SHP77 treated with DMSO at 0.1 percent for 48 hours (cell line): ENCODE measurements at places on chromosomes 2 and 18.

DNA sequence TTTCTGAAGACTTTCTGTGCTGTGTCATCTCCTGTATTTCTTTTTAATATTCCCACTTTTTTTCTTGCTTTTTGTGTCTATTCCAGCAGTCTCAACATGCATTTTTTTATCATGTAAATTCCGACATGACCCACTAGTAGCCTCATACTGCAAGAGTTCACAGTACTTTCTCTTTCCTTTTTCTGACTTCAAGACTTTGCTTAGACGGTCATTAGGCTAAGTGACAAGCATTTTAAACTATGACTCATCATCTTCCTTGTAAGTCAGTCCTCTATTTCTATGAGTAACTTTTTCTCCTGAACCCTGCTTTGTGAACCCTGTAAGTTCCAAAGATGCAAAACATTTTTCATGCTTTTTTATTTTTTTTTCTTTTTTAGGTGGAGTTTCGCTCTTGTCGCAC is 381.2 kb downstream of the TXNL1 start:
- DNase-seq = no peak

GRCh38 chr2:180706694-180707093 is 273.7 kb upstream of the UBE2E3 start:
- DNase-seq = no peak

- no peak for DNase-seq
These were observed 13.0 kb downstream of the AQP12A start for GRCh38 chr2:240704651-240705050.

GRCh38 chr18:69569133-69569532 is 168.4 kb downstream of the DOK6 start:
- DNase-seq = no peak

DNA sequence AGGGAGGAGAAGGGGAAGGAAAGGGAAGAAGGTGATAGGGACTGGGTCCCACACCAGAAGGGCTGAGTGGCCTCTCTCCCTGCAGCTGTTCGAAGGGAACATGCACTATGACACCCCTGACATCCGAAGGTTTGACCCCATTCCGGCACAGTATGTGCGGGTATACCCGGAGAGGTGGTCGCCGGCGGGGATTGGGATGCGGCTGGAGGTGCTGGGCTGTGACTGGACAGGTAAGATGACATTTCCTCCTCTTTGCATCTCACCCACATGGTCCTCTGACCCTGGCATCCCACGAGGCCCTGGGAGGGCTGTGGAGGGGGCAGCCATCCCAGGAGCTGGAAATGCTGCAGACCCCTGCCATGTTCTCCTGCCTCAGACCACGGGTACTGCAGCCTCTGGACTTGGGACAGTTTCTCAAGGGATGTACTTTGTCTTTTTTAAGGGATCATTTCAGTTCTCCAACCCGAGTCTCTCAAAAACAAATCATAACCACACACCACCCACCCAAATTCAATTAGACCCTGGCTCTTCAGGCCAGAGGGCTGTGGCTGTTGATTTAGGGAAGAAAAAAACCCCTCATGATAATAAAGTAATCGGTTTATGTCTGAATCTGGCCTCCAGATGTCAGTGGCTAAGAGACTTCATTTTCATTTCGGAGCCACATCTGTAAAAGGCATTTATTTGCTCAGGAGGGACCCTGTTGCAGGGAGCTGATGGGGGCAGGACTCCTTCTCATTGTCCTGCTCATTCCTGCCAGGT is 63.5 kb downstream of the NRP2 start:
- no peak for DNase-seq

DNA sequence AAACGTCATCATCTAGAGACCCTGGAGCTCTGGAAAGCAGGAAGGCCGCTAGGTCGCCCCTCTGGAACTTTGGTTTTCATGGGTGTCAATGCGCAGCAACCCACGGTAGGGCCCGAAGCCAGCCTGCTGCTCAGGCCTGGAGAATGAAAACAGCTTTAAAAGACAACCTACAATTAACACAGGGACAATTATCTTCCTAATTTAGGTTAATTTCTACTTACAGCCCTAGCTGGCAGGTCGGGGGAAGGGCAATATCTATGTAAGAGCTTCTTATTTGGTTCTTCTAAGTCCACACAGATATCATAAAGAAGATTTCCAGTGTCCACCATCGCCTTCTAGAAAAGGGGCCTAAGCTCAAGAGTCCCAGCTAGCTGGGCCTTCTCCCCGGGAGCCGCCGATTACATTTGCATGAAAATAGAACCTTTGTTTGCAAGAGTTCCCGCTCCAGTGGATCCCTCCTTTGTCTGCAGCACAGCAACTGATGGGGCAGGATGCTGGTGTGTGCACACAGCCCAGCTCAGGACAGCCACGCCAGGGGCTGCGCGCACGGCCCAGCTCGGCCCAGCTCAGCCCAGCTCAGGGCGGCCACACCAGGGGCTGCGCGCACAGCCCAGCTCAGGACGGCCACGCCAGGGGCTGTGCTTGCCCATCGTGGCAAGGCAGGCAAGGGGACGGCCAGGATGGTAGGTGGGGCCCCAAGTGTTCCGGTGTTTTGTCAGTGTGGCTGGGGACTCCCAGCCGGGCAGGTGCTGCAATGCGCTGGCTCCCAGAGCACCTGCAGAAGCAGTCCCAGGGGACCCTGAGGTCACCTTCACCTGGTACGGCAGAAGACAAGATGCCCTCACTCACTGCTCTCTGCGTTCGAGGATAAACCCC is 109.1 kb downstream of the HDAC4 start:
- DNase-seq = no peak

DNA sequence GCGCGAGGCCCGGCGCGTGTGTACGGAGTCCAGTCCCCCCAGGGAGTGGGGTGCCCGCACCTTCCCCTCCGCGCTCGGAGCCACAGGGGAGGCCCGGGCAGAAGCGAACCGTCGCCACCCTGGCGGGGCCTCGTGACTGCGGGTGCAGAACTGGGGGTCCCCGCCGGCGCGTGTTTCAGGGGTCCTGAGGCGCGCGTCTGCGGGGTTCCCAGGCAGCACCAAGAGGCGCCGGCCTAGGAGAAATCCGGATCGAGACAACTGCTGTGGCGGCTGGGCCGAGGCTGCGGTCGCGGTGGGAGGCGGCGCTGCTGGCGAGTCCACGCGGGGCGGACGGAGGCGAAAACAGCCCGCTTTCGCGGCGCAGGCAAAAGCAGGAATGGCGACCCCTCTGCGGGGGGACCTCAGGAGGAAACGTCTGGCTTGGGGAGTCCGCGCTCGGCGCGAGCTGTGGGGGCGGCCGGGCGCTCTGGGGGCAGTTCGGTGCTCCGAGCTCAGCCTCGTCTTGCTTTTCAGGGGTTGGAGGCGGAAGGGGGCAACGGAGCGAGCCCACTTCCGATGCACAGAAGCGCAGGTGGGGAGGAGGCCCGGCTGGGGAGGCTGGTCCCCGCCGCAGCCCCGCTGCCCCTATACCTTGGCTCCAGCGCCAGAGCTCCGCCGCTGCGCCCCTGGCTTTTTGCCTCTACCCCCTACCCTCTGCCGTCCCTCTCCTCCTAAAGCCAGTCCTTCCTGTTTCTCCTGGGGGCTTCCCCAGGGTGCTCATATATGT is 81.5 kb upstream of the LDLRAD4 start:
- DNase-seq = no peak

DNA sequence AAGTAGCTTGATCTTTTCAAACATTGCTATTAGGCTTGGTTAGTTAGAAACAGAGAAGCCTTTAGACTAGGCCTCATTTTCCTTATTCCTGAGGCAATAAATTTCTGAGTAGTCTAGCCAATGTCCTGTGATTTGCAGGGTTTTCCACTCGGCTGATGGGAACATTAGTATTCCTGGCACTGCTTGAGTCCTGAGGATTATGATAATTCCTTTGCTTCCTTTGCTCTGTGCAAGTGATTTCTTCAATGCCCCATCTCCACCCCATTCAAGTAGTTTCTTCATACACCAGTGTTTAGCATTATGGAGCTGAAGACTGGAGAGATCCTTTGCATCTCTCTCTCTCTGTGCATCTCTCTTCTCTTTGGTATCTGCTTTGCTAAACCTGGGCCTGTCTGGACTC is 14.3 kb upstream of the SLC4A10 start:
- DNase-seq = no peak

DNA sequence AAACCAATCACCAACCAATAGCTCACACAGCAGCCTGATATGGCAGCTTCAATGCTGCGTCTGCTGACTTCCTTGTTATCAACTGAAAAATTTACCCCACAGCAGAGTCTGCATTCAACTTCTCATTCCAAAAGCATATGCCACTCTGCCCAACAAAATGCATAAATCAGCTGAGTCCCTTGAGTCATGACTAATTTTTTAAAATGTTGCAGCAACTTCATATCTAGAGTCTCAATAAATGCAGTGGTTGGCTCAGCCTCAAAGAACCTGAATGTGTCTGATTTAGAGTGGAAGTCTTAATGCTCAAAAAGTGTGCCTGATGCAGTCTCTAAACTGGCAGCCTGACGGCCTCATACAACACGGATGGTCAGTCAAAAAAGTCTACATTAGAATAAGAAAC is 46.5 kb downstream of the FARSB start:
- DNase-seq = no peak

- no peak for DNase-seq
These were observed 183.1 kb upstream of the PIK3C3 start for GRCh38 chr18:41771973-41772372.

DNA sequence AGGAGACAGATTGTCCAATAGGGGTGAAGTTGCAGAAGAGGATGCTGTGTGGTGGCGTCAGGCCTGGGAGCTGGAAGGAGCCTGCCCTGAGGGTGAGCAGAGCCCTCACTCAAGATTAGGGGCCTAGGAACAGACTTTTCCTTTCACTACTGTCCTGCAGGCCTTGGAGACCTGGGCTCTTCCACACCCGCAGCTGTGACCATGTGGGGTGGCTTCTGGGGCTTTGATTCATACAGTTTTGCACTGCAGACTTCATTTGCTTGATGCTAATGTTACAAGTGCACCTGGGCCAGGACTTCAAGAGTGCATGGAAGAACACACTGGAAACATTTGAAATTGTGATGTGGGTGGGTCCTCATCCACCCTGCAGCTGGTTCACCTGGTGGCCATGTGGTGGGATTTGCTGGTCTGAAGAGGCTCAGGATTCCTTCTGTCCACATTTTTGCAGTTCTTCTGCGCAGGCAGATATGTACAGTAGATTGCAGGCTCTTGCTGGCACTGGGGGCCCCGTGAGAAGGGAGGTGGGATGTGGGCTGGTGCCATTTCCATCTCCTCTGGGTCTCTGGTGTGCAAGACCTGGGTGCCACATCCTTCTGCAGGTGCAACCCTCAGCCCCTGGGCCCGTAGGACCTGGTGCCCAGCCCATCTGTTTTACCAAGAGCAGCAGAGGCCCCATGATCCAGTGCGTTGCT is 9.9 kb downstream of the GLI2 start:
- DNase-seq = no peak

- no peak for DNase-seq
These were observed 32.1 kb upstream of the CD8A start for GRCh38 chr2:86822668-86823345.

DNA sequence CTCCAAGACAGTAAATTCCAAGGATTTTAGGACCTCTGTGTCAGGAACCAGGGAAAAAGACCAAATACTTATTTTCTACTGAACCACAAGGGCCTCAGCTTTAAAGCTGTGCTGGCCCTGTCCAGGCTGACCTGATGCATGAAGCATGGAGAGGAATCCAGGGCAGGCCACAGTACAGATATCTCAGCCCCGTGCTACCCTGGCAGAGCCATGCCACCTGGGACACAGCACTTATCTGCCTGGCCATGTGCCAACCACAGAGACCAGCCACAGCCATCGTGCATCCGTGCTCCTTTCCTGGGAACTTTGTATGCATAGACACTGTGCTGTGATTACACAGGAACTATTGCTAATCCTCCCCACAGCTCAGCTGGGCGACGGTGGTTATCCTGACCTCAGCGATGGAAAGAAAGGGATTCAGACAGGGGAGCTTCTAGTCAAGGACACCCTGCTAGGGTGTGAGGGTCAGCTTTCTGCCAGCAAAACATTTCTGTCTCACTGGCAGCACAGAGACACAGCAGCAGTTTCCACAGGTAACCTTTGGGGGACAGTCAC is 687.4 kb upstream of the ID2 start:
- peak; percentile 54 for DNase-seq

DNA sequence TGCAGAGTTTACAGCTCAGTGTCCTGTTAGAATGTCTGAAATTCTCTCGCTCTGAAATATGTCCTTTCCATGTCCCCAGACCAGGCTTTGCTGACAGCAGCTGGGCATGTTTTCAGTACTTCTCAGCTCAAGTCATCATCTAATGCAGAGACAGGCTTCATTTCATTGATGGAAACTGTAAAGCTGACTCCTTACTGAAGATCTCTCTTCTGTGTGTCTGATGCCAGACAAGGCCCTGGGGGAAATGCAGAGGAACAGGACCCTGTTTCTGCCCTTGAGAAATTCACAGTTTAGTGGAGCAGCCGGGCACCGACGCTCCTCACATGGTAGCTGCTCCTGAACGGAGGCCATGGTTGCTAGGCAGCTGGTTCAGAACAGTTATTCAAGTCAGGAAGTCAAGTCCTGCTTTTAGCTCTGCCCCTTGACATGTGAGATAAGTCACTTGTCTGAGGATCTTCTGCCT is 24.6 kb upstream of the FZD7 start:
- DNase-seq = no peak

- no peak for DNase-seq
These were observed 29.2 kb upstream of the CCDC178 start for GRCh38 chr18:33469699-33470098.

GRCh38 chr2:104262714-104263113 is 591.2 kb upstream of the POU3F3 start:
- no peak for DNase-seq

- DNase-seq = no peak
These were observed 256.2 kb downstream of the TSN start for GRCh38 chr2:122011493-122012270.

- no peak for DNase-seq
These were observed 21.1 kb downstream of the TET3 start for GRCh38 chr2:74005786-74006185.

DNA sequence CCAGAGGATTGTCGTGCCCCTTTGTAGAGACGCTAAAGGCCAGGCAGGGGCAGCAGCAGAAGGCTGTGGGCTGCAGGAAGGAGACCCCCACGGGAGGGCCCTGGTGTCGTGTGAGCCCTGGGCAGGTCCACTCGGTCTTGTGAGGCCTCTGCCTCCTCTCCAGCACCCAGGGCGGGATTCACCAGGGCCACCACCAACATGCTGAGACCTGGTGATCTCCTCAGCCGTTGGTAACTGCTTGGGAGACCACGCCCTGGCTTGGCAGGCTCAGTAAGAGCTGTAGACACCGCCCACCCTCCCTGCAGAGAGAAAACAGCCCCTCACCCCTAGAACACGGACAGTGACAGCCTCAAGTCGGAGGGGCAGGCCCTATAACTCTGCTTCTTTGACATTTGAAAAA is 21.1 kb downstream of the MBP start:
- DNase-seq = no peak

GRCh38 chr2:1375794-1376193 is 37.5 kb upstream of the TPO start:
- no peak for DNase-seq

GRCh38 chr2:172613615-172614231 is 57.8 kb downstream of the PDK1 start:
- no peak for DNase-seq

GRCh38 chr2:176583607-176584006 is 314.4 kb downstream of the MTX2 start:
- no peak for DNase-seq
